Right cardiac atrium (tissue), 5 donors: ENCODE measurements at places on chromosomes 3 and 15. TPM values are rescaled to one million over a fixed set of nuclear protein-coding genes. Genes with fewer than 3 reads are reported as not detected.

GOLGA6D gene
- not detected for total RNA-seq

DNA sequence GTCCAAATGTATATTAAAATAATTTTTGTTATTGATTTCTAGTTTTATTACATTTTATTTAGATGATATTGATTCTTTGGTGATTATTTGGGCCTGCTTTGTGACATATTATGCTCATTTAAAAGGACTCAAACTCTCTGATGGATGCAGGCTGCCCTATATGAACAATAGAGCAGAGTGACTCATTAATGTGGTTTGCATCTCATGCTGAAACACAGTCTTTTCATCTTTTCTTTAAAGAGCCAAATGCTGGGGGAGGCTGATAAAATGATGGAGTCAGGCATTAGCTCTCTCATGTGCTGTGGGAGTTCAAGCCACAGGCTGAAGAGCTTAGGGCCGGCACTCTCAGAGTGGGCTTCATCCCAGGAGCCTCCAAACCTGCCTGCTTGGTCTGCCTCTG, 7.2 kb downstream of the PLA1A start:
- DNase-seq, result no peak

DNA sequence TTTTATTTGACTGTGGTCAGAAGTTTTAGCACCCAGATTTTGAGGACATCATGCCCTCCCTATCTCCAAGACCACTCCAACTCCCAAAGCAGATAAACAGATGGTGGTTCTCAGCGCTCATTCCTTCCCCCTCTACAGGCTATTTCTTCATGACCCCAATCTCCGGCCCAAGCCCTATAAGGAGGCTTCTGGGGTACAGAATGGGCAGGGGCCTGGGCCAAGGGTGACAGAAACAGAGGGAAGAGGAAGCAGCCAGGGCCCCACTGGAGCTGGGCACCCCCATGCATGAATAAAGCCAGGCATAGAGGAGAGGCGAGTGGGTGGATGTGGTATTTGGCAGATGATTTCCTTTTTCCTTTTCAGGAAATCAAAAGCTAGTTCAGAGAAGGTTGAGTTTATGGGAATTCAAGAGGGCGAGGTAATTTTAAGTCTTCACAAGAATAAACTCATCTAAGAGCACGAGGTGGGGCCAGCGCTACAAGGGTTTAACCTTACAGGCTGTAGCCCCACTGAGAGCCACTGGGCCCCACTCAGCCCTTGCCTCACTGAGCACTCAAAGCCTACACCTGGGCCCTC, 104.8 kb upstream of the HERC1 start:
- no peak for DNase-seq

GRCh38 chr3:196650740-196651311, 11.3 kb downstream of the NRROS start:
- peak; percentile 74 for DNase-seq
